Renal cortex interstitium (tissue), 15 donors: ENCODE measurements at places on chromosomes 7 and 10.

DNA sequence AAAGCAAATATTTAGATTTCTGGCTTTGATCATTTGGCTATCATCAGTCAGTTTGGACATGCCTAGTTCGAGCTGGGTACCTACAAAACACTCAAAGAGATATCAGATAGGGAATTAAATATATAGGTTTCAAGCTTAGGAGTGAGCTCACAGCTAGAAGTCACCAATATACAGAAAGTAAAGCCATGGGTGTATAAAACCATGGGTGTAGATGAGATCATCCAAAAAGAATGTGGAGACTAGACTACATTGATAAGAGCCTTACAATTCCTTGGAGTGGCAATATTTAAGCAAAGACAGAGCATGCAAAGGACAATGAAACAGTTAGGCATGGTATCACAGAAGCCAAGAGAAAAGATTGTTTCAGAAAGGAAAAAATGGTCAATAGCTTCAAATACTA is 7.2 kb upstream of the RALA start:
- DNase-seq, result no peak

- DNase-seq, result no peak
Measured at GRCh38 chr7:117259615-117260014, 63.2 kb downstream of the WNT2 start.

DNA sequence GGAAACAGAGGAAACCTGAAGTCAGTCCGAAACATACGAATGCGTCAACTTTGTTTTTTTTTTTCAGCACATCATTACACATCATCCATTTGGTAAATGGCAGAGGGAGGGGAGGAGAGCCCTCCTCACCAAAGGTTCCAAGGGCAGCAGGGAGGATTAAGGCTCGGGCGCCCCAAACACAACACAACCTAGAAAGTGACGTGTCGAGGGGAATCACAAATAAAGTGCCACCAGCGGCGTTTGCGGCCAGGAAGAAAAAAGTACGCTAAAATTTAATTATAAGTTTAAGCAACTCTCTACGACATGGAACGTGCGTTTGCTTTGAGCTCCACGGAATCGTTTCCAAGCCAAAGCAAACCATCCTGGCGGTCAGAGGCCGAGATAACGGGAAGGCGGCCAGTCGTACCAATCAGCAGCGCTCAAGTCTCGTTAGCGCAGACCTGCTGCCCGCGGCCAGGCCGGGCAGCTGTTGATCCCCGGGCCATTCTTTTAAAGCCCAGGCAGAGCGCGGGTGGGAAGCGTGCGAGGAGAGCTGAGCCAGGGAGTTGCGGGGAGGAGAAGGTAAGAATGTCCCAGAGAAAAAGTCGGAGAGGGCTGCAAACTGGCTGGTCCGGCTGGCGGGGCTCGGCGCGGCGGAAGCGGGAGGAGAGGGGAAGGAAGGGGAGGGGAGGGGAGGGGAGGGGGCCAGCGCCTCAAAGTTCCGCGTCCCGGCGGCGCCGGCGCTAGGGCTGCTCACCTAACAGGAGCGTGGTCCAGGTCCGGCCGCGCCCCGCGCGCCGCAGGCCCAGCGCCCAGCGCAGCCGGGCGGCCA is 719 bp downstream of the DPY19L1 start:
- no peak for DNase-seq

DNA sequence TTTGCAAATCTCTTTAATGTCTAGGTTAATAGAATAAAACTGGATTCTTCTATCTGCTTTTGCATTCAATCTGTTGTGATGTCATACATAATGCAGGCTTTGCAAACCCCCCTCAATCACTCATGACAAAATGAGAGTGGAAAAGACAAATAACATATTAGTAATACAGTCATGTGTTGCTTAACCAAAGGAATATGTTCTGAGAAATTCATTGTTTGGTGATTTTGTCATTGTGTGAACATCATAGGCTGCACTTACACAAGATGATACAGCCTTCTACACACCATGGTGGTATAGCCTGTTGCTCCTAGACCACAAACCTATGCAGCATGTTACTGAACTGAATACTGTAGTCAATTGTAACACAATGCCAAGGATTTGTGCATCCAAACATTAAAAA is 87.3 kb upstream of the SEC61G start:
- DNase-seq, result no peak

DNA sequence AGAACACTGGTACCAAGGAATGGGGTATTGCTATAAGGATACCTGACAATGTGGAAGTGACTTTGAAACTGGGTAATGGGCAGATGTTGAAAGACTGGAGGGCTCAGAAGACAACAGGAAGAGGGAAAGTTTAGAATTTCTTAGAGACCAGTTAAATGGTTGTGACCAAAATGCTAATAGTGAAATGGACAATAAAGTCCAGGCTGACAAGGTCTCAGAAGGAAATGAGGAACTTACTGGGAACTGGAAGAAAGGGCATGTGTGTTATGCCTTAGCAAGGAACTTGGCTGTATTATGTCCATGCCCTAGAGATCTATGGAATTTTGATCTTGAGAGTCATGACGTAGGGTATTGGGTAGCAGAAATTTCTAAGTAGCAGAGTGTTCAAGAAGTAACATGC is 38.0 kb downstream of the FAM149B1 start:
- DNase-seq, result no peak

- DNase-seq, result no peak
Measured at GRCh38 chr10:86775056-86775869, 18.8 kb downstream of the BMPR1A start.

DNA sequence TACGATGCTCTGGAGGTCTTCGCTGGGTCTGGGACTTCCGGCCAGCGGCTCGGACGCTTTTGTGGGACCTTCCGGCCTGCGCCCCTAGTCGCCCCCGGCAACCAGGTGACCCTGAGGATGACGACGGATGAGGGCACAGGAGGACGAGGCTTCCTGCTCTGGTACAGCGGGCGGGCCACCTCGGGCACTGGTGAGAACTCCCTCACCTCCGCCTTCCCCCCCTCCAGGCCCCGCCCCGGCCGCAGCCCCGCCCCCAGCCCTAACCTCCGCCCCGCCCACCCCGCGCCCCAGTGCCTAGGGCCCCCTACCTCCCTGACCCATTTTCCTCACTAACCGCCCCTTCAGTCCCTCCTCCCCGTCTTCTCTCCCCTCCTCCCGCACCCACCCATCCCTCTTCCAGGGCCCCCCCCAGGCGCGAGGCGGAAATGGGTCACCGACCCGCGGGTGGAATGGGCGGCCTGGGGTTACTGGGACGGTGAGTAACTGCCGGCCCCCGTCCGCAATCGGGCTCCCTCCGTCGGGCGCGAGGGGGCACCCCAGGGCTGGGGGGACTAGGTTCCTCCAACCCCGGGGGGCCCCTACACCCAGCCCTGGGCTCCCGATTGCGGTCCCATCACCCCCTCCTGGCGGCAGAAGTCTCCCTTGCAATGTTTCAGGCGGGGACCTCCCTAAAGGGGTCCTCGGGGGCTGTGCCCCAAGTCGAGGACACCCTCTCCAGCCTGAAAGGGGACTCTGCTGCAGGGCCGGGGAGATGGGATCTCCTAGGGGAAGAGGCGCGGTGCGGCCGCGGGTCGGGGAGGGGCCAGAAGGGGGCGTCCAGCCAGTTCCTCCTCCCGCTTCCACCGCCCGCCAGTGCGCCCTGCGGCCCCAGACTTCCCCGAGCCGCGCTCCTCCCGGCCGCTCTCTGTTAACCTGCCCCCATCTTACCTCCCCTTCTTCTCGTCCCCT is 2.1 kb downstream of the PCOLCE start:
- DNase-seq, result no peak

DNA sequence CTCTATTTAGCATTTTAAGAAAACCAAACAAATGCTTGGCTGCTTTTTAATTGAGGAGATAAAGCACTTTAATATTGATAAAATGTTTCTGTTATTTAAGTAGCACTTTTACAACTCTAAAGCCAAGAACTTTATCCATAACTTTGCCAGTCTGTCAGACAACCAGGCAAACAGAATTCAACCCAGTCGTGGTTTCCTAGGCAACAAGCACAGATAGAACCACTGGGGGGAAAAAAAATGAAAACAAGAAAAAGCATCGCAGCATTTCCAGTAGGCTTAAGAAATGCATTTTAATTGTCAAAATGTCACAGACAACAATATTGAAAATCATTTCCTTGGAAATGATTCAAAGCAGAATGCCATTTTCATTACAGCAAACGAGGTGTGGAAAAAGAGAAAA is 323.4 kb downstream of the PARD3 start:
- DNase-seq, result no peak

GRCh38 chr10:125611756-125612155 is 71.2 kb downstream of the TEX36 start:
- no peak for DNase-seq

- no peak for DNase-seq
Measured at GRCh38 chr7:151038951-151039849, 9.1 kb upstream of the ASIC3 start.

- DNase-seq, result no peak
Measured at GRCh38 chr10:128377364-128377987, 251.3 kb upstream of the MKI67 start.

- no peak for DNase-seq
Measured at GRCh38 chr7:149180722-149181449, 14.5 kb upstream of the ZNF282 start.

- no peak for DNase-seq
Measured at GRCh38 chr10:77187376-77187999, 450.1 kb downstream of the KCNMA1 start.

DNA sequence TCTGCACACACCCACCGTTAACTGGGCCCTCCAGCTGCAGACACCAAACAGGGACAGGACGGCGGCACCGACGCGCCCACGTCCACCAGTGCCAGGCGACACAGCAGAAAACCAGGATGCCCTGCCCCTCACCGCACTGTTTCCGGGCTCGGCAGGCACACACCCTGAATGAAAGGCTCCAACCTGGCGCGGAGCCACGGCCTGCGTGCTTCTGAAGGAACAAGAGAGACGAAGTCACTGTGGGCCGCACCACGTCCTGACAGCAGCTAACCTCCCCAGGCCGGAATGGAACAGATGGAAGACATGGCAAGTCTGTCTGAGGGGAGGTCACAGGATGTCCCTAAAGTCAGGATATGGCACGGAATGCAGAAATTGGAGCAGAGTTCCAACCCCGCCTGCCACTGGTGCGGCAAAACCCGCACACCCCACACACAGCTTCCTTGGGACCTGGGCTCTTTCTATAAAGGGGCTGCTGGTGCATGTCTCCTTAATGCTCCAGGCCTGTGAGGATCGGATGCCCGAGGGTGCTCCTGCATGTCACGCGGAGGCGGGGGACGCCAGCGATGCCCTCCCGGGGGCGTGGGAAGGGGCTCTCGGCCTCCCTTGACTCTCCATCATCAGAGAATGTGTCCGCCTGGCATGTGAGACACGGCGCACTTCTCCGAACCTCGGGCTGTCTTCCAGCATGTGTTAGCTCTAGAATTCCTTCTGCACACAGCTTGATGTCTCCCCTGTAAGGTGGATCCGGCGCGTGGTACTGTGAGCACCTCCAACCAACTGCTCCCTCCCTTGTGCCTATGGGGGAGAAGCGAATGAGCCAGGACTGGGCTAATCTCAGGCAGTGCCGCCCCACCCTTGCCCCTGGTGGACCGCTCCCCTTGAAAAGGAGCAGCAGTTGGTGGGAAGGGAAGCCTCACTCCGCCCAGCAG is 3.9 kb upstream of the GPER1 start:
- no peak for DNase-seq

- DNase-seq, result peak; percentile 53
Measured at GRCh38 chr7:141975806-141976523, 2.4 kb upstream of the TAS2R38 start.

DNA sequence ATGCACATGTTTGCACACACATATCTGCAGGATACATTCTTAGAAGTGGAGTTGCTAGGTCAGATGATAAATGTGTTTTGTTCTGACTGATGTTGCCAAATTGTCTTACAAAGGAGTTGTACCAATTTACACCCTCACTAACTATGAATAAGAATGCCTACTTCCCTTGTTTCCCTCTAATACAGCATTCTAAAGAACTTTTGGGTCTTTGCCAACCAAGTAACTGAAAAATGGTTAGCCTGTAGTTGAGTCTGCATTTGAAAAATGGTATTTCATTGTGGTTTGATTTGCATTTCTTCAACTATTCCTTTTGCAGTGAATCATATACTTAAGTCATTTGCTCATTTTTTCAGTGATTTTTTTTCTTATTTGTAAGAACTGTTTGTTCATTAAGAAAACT is 48.4 kb downstream of the TMEM26 start:
- DNase-seq, result no peak

- DNase-seq, result no peak
Measured at GRCh38 chr7:20035279-20035875, 181.8 kb downstream of the MACC1 start.

- no peak for DNase-seq
Measured at GRCh38 chr10:51421853-51422252, 277.5 kb downstream of the CSTF2T start.

DNA sequence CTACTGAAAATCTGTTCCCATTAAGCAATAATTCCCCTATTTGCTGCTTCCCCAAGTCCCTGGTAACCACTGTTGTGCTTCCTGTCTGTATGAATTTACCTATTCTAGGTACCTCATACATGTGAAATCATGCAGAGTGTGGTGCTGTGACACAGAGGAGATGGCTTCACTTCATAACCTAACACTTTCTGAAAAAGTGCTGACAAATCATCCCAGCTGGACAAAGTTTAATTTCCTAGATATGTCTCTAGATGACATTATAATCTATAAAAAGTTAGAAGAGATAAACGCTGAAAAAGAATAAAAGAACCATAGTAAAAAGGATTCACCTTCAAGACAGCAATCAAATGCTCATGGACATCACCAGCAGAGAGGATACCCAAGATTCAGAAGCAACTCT is 277.9 kb downstream of the SKIDA1 start:
- no peak for DNase-seq

GRCh38 chr10:70672165-70673042 is at the start of gene ADAMTS14:
ADAMTS14 (plus strand) TSS chr10:70672506; CDS start chr10:70672803, 297 bp downstream.
- no peak for DNase-seq

- no peak for DNase-seq
Measured at GRCh38 chr10:49486738-49487137, 52.2 kb downstream of the ERCC6 start.

GRCh38 chr10:80168162-80168511 is 35.6 kb downstream of the PLAC9 start:
- no peak for DNase-seq

DNA sequence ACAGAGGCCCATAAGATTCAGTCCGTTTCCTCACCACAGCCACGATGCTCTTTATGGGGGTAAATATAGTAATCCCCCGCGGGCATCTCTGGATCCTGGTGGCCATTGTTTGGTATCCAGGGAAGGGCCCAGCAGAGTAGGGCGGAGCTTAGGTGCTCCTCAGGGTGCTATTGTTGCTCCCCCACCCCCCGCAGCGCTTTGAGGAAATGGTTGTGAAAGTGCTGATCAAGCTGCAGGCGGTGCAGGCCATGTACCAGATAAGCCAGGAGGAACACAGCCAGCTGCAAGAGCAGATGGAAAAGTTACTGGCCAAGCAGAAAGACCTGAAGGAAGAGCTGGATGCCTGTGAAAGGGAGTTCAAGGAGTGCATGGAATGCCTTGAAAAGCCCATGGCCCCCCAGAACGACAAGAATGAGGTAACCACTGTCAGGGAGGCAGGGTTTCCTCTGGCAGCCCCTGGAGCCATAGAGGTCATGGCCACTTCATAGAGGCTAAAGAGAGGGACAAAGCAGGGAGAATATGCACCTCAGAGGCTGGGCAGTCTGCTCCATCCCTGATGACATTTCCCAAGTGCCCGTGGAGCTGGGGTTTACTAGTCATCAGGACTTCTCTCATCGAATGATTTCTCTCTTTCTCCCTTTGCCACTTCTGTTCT is 17.6 kb upstream of the FLNC start:
- DNase-seq, result no peak

- DNase-seq, result no peak
Measured at GRCh38 chr10:22246680-22247391, 29.0 kb upstream of the EBLN1 start.
